ENCODE measurements at places on chromosomes 3 and 15.
A peak's percentile ranks its signal among the peaks of the same experiment; 100 is the strongest.

GRCh38 chr3:171184372-171184771 is 157.9 kb upstream of the SLC2A2 start:
- no peak for DNase-seq

DNA sequence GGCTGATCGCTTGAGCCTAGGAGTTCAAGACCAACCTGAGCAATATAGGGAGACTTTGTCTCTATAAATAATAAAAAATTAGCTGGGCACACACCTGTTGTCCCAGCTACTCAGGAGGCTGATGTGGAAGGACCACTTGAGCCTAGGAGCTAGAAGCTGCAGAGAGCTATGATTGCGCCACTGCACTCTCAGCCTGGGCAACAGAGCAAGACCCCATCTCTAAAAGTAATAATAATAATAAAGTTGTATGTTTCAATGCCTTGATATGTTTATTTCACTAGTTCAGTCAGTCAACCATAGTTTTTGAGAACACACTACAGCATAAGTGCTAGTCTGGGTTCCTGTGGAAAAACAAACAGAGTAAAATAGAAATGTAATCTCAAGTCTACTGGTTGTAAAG is 36.5 kb downstream of the IGF2BP2 start:
- no peak for DNase-seq

DNA sequence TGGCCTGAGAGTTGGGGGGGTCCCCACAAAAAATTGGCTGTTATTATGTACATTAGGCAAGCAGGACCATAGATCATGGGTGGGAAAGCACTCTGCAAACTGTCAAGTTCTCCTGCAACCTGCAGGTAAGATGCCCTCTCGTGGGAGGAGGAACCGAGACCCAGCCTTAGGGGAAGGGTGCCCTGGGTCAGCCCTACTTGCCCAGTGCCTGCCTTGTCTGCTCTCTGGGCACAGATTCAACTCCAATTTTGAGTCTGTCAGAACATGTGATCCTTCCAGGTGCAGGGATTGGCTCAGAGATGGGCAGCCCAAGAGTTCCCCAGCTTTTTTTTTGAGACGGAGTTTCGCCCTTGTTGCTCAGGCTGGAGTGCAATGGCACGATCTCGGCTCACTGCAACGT is 99.2 kb downstream of the PLXNA1 start:
- no peak for DNase-seq

GRCh38 chr15:64343222-64343621 is 12.8 kb downstream of the CSNK1G1 start:
- no peak for DNase-seq

DNA sequence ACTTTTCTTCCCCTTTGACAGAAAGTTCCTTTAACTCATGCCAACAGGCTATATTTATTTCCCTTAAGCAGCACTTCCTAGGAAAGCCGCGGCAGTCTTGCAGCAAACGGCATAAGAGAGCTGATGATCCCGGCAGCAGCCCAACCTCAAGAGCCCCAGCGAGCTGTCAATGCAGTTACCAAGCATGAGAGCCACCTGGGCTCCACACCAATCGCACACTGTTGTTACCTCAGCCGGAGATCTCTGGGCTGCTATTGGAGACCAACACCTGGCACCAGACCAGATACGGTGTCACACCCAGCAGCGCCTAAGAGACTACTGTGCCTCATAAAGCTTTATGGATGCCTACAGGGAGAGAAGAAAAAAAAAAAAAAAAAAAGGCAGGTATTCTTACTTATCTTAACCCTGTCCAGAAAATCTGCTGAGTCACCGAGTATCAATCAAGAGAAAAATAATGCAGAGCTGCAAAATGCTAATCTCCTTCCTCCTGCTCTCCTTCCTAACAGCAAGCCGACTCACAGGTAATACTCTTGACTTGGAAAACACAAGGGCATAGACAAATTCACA is 11.7 kb downstream of the ABCC5 start:
- DNase-seq = peak; percentile 92

- no peak for DNase-seq
Observed at GRCh38 chr15:90001062-90001682, at the start of gene ZNF710. TSS of gene ZNF710 (plus strand) at chr15:90001324. CDS start at chr15:90067138, 65,814 bp downstream.

GRCh38 chr3:115635406-115635805 is 12.1 kb downstream of the GAP43 start:
- DNase-seq = no peak

Data from upper lobe of left lung (tissue), 6 donors.